ENCODE measurements at places on chromosomes 5 and 9.
A peak's percentile ranks its signal among the peaks of the same experiment; 100 is the strongest.

DNA sequence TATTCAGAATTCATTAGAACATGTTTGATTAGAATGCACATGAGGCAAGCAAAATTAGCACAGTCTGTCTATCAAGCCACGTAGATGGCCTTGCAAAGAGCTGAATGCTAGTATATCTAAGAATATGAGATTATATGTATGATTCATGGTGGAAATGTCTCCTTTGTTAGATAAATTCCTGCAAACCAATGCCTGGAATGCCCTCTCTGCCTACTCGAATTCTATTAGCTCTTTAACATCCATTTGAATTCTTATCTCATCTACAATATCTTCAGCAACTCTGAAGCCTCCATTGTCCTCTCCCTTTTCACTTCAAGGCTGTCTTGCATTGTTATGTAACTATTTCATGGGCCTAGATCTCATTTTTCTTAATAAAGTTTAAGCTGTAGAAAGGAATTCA, 205.5 kb downstream of the TMC1 start:
- DNase-seq: no peak

DNA sequence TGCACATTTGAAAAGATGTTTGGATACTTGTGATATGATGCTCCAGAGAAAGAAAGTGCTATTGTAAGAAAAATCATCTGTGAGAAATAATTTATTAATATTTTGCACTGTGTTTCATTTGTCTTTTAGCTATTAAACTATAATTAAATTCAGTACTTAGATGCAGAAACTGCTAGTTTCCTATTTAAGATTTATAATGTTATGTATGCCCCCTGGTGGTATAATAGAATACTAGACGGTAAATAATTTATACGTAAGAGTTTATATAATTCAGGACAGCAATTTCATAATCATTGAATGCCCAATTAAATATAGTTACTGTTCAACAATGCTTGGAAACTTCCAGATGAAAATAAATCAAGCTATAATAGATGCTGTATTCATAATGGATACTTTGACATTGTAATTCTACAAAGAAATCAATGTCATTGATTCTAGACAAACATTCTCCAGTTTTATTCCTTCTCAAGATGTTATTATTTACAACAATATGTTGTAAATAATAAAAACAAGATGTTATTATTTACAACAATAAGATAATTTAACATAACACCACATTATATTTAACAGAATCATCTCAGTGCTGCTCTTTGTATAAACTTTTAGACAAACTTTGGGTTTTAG, 101.0 kb downstream of the TMEM232 start:
- peak; percentile 2 for DNase-seq

DNA sequence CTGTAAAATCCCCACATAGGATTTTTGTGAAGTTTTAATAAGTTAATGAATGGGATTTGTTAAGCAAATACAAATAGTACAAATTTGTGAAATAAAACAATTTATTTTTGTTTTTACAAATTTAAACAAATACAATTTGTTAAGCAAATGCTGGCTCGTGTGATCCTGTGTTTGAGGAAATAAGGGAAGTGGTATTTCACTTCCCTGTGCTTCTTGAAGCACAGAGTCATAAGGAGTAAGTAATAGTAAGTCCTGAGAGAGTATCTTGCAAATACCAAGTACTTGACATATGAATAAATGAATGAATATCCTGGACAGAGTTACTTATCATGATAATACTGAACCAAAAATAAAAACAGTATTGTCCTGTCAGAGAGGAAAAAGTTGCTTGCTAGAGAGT, 9.1 kb downstream of the SMIM3 start:
- DNase-seq: no peak

DNA sequence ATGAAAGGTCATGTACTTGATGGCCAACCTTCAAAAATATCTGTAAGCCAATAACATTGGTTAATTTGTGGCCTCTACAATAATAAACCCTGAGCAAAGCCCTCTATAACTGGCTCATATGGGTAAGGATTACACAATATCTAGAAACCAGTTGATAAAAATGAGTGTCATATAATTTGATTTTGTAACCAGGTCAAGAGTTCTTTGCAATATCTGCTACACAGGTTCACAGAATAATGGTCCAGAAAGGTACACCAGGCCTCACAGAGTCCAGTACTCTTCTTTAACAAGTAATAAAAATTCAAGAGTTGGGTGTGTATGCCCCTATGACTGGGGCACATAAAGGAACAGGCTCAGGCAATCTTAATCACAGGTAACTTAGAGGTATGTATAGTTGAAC, 95.3 kb downstream of the AUH start:
- no peak for DNase-seq

- no peak for DNase-seq
These were observed 55.1 kb downstream of the LOX start for GRCh38 chr5:122022966-122023365.

DNA sequence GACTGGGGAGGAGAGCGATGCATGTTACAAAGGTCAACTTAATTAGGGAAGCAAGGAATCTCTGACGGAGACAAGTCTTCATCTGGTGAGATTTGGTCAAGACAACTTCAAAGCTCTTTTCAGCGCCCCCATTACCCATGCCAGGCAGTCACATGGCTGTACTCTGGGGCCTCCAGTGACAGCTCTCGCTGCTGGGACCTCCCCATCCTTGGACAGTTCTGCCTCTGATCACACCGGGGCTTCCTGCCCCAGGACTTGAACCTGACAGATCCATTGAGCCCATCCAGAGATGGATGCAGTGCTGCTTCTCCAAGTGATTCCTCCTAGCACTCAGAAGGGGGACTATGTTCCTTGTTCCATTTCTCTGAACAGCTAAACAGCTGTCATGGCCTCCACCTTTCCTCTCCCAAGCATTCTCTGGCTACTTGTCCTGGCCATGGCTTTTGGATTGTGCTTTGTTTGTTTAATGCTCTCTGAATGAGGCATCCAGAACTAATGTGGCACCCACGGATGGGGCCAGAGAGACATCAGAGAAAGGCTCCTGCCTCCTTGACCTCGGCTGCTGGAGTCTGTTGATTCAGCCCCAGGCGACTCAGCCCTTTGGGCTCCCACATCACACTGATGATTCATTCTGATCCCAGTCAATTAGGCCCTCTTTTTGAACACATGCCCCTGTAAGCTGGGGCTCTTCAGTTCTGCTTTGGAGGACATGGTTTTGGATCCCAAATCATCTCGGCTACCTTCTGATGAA, 122.1 kb upstream of the ADAMTS16 start:
- DNase-seq: no peak

- DNase-seq: no peak
These were observed 19.7 kb upstream of the F2R start for GRCh38 chr5:76696251-76696650.

DNA sequence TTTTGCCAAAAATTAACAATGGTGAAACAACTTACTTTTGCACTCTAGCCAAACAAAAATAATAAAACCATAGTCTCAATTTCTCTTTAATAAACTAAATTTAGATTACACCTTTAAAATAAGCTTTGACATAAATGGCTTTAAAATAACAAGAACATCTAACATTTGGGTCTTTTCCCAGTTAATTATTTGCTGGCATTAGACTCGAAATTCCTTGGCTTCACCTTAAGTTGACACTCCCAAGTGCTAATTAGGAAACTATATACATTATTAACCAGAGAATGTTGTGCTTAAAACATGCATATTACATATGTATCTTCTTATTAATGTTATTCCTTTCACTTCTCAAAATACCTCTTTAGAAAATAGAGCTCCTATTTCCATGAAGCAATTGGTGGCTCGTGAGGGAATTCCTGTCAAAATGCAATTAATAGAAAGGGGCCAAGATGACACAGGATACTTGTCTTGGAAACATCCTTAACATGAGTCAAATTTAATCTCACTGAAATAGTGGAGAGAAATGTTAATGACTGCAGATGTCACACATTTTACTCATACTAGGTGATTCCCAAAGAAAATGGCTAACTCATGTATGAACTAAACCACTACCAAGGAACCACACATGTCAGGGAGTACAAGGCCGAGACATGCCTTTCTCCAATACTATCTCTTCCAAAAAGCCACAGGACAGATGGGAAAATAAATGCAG, 932.9 kb upstream of the DMAC1 start:
- DNase-seq: no peak

DNA sequence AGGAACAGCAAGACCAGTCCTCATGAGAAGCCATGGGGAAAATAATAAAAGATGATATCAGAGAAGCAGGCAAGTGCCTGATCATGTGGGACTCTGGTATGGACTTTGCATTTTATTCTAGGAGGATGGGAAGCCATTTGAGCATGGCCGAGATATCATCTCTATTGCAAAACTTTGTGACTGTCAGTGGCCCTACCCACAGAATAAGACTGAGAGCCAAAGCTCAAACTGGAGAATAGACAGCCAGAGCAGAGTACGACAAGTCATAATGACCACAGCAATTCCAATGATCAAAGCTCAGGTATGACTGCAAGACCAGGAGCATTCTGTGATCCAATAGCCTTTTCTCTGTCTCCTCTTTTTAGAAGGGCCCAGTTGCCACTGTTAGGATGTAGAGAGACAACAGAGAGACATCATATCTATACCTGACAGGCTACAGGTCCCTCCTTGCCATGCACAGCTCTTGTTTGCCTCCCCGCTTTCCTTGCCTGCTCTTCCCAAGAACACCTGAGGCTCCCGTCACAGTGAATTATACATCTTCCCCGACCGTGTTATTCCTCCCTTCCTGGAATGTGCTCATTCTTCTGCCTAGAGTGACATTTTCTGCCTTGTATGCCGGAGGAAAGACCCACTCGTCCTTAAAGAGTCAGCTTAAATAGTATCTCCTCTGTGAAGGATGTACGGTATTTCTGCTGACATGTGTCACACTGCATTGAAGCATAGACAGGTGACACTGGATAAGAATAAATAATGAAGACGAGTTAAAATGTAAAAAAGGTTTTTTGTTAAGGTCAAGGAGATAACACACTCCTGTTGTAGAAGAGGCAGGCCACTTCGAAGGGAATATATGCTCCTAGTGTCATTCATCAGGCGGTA, 248.7 kb upstream of the MAP3K1 start:
- no peak for DNase-seq

DNA sequence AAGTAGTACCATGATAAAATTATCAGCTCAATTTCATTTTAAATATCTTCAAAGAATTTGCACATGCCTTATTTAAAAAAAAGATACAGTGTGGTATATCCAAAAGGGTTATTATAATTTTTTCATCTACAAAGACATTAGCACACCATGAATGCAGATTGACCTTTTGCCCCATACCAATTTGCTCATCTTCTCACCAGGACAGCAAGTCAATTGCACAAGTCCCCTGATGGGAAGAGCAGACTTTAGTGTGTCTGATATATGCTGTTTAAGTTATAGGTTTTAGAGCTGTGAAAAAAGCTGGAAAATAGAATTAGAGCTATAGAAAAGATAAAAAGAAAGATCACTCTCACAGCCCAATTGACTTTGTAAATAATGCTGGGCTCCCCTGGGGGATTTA, 325.8 kb upstream of the CDH6 start:
- DNase-seq: no peak

- no peak for DNase-seq
These were observed 250.1 kb upstream of the TRPC7 start for GRCh38 chr5:136615251-136616119.
